Cerebellar cortex (tissue), 1 donor: ENCODE measurements at places on chromosomes 7 and 10.

- DNase-seq: no peak
Observed at GRCh38 chr7:24560772-24561171, 12.5 kb upstream of the PALS2 start.

DNA sequence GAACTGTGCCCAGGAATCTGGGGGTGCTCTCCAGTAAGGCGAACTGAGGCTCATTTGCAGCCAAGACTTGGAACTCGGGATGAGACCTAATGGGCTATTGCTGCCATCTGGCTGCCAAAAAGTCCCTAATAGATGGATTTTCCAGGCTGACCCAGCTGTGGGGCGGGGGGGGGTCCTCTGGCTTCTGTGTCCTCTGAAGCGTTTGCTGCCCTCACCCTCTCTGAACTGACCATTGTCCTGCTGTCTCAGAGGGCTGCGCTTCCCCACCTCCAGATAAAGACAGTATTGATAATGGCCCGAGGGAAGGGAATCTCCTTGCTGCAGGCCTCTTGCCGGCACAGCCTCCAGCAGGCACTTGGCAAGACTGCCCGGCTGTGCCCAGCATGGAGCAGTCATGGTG is 46.6 kb downstream of the CLEC2L start:
- peak; percentile 27 for DNase-seq

GRCh38 chr10:11145495-11145855 is 127.8 kb downstream of the CELF2 start:
- DNase-seq: no peak

DNA sequence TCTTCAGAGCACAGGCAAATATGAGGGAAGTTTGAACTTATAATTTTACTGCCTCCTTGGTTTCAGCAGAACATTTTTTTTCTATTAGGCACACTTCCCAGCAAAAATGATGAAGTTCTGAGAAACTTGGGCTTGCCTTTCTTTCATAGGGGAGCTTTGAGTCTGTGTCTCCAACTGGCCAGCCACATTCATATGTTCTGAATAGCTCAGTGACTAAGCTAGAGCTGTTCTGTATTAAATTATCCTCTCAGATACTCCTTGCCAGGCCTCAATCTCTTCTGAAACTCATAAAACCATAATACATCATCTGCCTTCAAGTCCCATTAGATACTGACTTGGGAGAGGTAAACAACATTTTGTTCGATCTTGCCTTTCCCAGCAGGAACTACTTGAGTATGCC is 476.5 kb downstream of the GPAM start:
- DNase-seq: no peak

GRCh38 chr7:81445462-81445861 is 324.4 kb downstream of the HGF start:
- DNase-seq: no peak

DNA sequence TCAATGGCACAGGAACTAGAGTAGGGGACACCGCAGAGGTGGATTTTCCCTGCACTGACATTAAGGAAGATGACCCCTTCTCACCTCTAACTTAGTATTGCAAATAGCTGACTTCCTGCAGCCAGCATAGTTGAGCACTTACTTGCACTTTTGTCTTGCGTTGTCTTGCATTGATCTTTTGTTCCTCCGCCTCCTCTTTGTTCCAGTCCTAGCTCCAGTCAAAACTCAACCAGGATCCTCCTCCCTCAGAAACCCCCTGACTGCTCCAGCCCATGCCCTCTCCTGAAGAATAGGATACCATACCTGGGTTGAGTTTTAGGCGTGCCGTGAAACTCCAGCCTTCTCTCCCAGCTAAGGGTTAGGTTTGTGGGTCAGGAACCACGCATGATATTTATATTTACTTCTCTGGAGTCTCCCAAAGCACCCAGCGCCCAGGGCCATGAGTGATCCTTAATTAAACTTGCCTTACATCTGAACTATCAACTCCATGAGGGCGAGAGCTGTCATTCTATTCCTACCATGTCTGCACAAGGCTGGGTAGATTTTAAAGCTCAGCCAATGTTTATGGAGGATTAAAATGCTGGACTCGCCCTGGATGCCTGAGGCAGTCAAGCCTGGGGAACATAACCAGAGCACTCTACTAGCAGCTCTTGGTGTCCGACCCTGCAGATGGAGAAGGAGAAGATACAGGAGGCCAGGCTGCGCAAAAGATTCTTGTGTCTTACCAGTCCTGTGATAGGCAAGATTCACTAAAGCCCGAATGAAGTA is 14.1 kb downstream of the ZNF467 start:
- no peak for DNase-seq

- DNase-seq: no peak
Observed at GRCh38 chr10:126392469-126392868, 4.2 kb upstream of the ADAM12 start.

DNA sequence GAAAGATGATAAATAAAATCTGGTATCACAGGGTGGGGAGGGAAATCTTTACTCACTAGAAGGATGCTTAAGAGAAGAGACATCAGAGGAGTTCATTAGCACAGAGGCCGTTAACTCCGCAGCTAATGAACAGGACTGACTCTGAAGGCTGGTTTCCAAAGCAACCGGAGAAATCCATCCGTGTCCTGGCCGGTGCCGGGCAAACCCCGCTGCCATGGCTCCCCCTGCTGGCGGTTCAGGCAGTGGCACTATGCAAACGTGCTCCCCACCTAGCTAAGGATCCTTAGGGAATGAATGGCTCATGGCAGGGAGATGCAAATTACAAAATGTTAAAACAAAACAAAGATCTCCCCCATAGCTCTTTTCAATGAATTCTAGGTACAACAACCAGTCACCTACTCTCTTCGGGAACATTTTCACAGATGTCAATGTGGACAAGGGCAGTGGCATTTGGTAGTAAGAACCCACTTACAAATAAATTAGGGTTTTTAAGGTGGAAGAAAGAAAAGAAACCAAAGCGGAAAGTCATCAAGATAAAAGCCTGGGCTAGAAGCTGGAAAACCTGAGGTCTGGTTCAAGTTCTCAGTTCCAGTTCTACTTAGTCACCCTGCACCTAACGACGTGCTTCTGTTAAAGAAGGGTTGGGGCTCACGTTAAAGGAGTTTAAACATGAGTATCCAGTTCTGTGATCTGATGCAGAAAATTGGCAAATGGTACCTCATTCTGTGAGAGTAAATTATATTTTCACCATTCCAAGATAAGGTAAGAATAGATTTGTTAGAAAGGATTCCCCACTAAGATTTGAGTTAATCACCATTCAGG is 138.2 kb downstream of the SVIL start:
- DNase-seq: peak; percentile 58
